ENCODE measurements at places on chromosomes 7 and 10.

DNA sequence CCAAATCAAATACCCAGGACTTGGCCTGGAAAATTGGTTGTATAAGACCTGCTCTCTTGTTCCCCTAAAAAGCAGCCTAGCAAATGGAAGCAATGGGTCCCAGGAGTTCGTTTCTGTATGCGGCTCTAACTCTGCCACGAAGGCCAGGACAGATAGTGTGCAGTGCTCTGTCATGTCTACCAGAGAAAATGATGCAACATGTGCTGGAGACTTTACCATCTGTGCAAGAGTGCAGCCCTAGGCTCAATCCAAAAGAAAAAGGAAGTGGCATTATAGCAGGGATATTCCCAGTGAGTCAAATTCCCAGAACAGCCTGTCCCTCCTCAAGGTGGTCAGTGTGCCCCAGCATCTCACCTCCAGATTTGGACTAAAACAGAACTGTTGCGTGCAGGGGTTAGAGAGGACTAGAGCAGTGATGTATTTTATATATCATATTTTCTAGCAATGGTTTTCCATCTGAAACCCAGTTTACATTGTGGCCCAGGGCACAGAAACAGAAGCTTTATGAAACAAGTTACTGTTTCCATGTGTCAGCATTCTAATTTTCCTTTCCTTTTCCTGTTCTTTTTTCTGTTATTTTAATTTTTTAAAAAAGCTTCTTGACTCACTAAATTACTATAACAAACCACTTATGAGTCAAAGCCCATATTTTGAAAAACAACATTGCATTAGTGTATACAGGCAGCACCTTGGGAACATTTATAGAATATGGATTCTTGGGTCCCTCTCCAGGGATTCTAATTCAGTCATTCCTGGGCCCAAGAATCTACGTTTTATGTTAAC lies 311.2 kb downstream of the RNLS start:
- DNase-seq = no peak

GRCh38 chr7:157574120-157574825 lies 237.5 kb downstream of the DNAJB6 start:
- DNase-seq = no peak

DNA sequence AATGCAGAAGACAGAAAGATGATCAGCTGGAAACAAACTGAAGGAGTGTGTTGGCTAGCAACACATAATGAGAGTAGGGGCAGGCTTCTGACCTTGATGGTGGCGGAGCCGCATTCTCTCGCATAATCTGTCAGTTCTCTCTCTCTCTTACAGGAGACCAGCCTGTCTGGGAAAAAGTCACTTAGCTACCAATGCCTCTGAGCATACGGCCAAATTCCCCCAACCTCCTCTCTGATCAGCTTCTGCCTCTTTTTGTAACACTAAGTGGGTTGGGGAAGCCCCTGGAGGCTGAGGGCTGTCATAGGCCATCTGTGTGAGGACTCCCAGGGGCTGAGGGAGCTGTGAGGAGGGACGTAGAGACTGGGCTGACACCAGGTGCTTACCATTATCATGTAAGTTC lies 104.6 kb downstream of the HIPK2 start:
- DNase-seq = no peak

DNA sequence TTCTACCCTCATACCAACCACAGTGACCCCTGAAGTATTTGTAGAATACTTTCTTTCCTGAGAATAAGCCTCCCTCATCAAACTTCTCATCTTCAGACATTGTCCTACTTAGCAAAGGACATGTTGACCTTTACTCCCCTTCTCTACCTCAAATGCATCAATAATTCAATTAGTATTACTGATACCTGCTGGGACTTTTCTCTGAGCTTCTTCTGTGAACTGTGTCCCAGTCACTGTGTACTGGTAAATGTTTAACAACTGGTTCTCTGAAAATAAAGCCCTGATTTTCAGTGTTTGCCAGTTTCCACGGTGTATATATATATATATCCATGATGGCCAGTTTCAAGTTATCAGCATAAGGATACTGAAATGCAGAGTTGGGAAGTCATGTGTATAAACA lies 12.2 kb downstream of the PANK1 start:
- no peak for DNase-seq
